ENCODE measurements at places on chromosomes 13 and 19.

DNA sequence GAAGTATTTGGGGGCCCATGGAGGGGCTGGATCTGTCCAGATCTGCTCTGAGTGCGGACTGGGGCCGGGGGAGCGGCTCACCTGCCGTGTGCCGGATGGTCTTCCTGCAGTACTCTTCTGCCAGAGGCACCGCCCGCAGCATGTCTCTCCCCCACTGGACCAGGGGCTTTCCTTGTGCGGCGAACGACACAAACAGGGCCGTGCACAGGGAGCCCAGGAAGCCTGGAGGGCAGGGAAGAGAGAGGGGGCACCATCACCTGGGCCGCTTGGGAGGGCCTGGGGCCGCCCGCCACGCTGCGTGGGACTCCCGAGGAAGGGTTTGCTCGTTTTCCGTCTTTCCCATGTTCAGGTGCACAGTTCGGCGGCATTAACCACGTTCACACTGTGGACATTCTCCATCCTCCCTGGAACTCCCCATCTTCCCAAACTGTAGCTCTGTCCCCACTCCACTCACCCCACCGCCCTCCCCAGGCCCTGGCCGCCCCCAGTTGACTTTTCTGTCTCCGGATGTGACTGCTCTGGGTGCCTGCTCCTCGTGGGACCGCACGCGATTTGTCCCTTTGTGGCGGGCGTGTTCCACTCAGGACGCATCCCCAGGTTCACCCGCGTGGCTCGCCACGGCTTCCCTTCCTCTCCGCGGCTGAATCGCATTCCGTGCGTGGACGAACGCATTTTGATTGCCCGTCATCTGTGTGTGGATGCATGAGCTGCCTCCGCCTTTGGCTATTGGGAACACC lies 24.2 kb downstream of the ADPRHL1 start:
- no peak for DNase-seq

DNA sequence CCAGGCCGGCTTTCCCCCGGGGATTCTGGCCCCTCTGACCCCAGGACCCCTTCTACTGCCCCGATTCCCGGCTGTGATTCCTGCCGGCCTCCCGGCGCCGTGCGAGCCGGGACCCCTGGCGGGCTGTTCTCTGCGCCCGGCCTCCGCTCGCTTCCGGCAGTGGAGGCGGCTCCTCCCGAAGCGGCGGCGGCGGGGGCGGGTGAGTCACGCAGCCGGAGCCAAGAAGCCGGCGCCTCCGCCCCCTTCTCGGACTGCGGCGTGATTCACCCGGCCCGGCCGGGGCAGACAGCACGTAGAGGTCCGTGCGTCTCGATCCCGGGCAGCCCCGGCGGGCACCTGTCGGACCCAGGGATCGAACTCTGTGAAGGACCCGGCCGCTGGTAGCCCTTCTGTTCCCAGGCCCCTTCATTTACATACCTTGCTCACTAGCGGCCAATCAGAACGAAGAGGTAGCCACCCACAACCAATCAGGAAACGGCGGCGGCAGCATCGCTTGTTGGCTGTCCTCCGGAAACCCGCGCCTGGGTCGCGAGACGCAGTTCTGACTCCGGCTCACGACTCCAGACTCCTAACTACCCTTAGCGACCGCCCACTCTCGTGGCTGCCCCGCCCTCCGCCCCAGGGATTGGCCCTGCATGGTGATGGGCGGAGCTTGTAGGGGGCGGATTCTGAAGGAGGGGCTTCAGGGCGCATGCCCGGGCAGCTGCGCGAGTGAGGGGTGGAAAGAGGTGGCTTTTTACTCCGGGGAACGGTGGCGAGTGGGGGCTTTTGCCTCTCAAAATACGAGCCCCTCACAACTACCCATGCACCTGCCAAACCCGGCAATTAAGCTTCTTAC lies at the start of gene SERTAD1:
Gene SERTAD1, minus strand, starts transcription at position 543 of the 838 bp plus-strand sequence. CDS start 2,446 bp downstream, outside the sequence.
- peak; percentile 98 for DNase-seq

GRCh38 chr19:1455336-1456120 lies 5.6 kb downstream of the APC2 start:
- DNase-seq: peak; percentile 90

- DNase-seq: no peak
These were observed at the start of gene KLK6 for GRCh38 chr19:50969413-50969760. Gene KLK6 (minus strand): TSS chr19:50969591. CDS start chr19:50968104, 1,487 bp downstream.

- no peak for DNase-seq
These were observed 29.0 kb upstream of the RNF17 start for GRCh38 chr13:24734950-24735349.

DNA sequence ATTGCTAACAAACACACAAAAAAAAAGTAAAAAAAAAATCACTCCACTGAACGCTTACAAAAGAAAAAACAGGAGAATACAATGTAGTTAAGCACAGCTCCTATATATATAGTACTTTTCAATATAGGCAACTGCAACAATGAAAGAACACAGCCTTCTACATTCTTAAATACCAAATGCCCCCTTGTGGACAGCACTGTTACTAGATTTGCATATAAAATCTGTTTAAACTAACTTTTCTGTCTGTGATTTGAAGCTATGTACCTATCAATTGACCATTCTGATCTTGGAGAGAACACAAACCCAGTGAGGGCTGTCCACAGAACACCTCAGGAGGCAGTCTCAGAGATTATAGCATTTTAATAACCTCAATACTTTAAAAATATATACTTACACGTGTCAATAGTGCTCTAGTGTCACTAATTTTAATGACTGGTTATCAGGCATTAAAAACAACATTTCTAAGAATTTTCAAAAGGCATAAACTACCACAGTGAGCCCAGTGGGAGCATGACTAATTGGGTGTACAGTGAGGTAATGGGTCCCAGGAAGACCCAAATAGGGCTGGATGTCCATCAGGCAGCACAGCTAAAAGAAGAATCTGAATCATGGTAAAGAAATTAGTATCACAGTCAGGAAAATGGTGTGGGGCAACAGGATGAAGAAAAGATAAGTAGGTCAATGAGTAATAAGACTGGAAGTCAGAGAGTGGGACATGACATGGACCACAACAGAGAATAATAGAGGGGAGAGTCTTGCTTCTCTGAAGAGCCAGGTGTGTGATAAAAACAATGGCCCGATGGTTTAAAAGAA lies 22.2 kb downstream of the CCDC169 start:
- DNase-seq: peak; percentile 19

DNA sequence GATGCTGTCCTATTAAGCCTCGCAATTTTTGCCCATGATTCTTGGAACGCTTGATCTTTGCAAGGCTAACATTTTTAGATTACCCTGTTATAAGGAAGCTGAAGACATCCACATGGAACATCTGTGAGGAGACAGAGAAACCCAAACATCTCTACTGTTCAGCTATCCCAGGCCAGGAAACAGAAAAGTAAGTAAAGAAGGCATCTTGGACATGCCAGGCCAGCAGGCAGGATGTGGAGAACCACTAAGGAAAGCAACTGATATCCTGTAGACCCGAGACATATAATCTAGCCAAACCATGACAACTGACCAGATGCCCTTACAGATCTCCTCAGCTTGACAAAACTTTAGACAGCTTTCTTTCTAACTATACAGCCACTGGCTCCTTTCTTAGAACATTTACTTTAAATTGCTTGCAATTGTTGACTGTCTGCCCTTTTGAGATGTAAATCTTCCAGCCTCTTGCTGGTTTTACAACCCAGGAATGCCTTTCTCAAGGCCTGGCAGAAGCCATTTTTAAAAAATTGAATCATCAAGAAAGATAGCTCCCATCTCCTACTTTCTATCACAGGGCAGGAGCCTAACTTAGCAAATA lies 255.8 kb upstream of the DACH1 start:
- DNase-seq: no peak

DNA sequence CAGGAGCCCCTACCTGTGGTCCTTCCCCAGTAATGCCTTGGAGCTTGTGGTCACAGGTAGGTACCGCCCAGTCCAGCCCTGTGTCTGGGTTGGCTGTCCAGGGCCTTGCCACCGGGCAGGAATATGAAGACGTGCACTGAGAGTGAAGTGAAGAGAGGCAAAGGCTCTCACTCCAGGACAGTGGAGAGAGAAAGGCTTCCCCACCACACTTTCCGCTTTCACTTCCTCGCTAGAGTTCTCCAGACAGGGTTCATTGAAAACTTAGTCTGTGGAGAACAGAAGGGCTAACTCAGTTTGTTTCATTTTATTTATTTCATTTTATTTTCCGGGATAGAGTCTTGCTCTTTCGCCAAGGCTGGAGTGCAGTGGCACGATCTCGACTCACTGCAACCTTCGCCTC lies 14.2 kb downstream of the FCAR start:
- DNase-seq: no peak

DNA sequence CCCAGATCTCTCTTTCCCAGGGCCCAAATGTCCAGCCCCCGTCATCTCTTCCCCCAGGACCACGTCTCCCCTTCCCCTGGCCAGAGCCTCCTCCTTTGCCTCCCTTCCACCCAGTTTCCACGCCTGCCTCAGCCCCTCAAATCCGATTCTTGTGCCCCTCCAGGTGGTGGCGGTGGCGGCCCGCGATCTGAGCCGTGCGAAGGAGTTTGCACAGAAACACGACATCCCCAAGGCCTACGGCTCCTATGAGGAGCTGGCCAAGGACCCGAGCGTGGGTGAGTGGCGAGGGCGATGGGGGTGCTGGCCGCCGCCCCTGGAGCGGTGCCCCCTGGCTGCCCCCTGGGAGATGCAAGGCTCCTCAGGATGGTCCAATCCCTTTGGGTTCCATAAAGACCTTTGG lies 1.3 kb downstream of the DHDH start:
- DNase-seq: no peak

GRCh38 chr19:35272122-35272719 lies 3.5 kb downstream of the USF2 start:
- no peak for DNase-seq

- no peak for DNase-seq
These were observed 5.3 kb upstream of the EPSTI1 start for GRCh38 chr13:42997381-42997780.

DNA sequence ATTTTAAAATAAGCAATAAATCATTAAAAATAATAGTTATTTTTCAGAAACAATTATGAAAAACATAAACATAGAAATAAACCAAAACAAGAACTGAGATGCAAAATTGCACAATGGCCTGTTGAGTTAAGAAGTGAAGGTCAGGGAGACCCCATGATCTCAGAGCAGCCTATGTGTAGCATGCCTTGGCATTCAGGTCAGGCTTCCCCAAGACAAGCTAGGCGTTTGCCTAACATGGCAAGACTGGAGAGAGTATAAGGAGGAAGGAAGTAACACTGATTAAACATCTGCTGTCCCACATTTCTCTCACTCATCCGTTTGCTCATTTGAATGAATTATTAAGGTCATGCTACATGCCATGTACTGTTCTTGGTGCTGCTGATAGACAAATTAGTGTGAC lies 291.8 kb downstream of the TSHZ3 start:
- no peak for DNase-seq

- DNase-seq: no peak
These were observed 7.1 kb downstream of the LILRB2 start for GRCh38 chr19:54273821-54274220.

- DNase-seq: peak; percentile 27
These were observed 99.9 kb downstream of the GNG7 start for GRCh38 chr19:2602391-2603181.

GRCh38 chr13:93462151-93462550 lies 235.5 kb downstream of the GPC6 start:
- DNase-seq: no peak

DNA sequence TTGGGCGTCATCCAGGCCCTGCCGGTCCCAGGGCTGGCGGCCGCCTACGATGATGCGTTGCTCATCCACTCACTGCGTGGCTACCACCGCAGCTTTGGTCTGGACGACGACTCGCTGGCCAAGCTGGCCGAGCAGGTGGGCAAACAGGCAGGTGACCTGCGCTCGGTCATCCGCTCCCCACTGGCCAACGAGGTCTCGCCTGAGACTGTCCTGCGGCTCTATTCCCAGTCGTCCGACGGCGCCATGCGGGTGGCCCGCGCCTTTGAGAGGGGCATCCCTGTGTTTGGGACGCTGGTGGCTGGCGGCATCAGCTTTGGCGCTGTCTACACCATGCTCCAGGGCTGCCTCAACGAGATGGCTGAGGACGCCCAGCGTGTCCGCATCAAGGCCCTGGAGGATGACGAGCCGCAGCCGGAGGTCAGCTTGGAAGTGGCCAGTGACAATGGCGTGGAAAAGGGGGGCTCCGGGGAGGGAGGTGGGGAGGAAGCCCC lies 3.5 kb downstream of the IRGC start:
- no peak for DNase-seq

DNA sequence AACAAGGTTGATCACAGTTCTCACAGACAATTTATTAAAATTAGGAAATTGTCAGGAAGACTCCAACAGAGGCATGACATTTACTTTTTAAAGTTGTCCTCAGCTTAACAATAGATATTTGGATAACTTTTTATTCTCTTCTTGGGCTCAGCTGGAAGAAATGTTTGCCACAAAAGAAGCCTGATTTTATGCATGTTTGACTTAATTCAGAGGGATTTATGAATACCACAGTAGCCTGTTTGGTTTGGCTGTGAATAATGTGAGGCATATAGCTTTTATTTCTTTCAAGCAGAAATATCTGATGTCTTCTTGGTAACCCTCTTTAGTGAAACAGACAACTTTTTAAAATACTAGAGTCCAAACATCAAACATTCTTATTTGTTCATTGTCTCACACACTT lies 1464.5 kb upstream of the SLC10A2 start:
- no peak for DNase-seq

DNA sequence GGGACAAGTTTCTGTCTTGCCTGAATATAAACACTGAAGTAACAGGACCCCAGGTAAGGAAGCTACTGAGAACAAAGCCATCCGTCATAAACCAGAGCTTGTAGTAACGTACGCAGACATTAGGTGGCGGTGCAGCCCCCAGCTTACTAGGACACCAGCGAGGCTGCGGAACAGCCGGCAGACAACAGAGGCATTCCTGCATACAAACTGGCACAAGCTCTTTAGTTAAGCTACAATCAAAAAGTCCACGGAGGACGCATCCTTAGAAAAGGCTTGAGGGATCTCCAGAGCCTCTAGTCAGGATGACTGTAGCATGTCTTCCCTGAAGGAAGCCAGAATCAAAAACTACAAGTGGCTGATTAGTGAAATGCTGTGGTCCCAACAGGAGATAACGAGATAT lies 26.2 kb downstream of the ZNF160 start:
- DNase-seq: no peak

- no peak for DNase-seq
These were observed 17.3 kb upstream of the FCGBP start for GRCh38 chr19:39951686-39952085.

GRCh38 chr13:67075239-67075638 lies 154.9 kb downstream of the PCDH9 start:
- DNase-seq: no peak

GRCh38 chr13:114248011-114248410 lies 13.3 kb downstream of the CDC16 start:
- no peak for DNase-seq

GRCh38 chr19:46764817-46765291 lies 18.6 kb upstream of the STRN4 start:
- DNase-seq: no peak

All from NCI-H2029 treated with DMSO at 0.1 percent for 48 hours (cell line).